Right lung (tissue), 10 donors: ENCODE measurements at places on chromosomes 13 and 19. TPM values are rescaled to one million over a fixed set of nuclear protein-coding genes. Genes with fewer than 3 reads are reported as not detected.

- DNase-seq: no peak
Measured at GRCh38 chr19:19914596-19914995, 13.8 kb downstream of the ZNF93 start.

CNFN gene
- not detected for polyA plus RNA-seq

- no peak for DNase-seq
Measured at GRCh38 chr19:35786299-35787160, 11.2 kb downstream of the ARHGAP33 start.

- no peak for DNase-seq
Measured at GRCh38 chr19:48726556-48726955, 7.0 kb upstream of the MAMSTR start.

GRCh38 chr19:18833849-18834643 is 2.3 kb downstream of the UPF1 start:
- no peak for DNase-seq

ETHE1 gene
- 20.5 TPM for polyA plus RNA-seq

DNA sequence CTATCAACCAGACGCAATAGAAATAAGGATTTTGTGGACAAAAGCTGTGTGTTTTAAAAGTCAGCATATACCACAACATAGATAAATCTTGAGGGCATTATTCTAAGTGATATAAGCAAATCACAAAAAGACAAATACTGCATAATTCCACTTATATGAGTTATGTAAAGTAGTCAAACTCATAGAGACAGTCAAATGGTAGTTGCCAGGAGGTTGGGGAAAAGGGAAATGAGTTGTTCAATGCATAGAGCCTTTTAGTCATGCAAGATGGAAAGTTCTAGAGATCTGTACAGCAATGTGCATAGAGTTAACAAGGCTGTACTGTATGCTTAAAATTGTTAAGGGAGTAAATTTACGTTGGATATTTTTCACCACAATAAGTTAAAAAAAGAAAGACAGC is 244.7 kb downstream of the DCT start:
- no peak for DNase-seq
